ENCODE measurements at places on chromosomes 11 and 22.

- DNase-seq = no peak
Measured at GRCh38 chr11:102964867-102965266, 9.3 kb upstream of the MMP13 start.

DNA sequence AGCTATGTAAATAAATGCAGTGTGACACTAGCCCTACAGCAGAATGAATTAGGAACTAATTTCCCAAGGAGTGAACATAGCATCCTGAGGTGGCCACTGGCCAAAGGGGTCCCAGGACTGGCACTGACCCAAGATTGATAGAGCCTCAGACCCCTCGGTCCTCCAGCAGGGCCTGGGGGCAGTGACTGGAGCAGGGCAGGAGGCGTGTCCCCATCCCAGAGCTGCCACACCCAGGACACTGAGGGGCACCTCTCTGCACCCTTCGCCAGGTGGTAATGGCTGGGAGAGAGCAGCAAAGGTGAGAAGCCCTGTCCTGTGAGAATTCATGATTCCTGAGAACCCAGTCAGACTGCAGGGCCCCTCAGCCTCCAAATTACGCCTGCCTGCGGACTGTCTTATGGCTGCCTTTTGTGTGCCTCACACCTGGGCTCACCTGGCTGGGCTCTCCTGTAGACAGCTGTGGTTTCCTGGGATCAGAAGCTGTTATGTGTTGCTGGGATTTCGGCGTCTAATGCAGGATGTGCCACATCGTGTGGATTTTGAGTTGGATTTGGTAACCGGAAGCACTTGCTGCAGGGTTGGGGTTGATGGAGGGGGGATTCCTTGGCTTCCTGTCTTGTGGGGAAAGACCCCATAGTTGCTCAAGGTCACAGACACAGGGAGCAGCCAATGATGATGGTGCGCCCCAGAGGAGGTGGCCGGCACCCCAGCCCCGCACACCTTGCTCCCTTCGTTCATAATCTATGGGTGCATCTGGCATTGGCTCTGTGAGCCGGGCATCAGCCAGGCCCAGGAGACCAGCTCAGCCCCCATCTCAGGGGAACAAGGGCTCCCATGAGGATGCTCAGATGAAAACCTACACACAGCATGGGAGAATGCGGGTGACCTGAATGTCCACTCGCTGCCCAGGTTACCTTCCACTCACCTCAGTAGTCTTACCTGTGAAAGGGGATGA is 582.9 kb downstream of the BRD1 start:
- DNase-seq = no peak

GRCh38 chr11:92623055-92623454 is 346.4 kb upstream of the MTNR1B start:
- no peak for DNase-seq

GRCh38 chr11:19728436-19728835 is 15.8 kb downstream of the NAV2 start:
- DNase-seq = no peak

DNA sequence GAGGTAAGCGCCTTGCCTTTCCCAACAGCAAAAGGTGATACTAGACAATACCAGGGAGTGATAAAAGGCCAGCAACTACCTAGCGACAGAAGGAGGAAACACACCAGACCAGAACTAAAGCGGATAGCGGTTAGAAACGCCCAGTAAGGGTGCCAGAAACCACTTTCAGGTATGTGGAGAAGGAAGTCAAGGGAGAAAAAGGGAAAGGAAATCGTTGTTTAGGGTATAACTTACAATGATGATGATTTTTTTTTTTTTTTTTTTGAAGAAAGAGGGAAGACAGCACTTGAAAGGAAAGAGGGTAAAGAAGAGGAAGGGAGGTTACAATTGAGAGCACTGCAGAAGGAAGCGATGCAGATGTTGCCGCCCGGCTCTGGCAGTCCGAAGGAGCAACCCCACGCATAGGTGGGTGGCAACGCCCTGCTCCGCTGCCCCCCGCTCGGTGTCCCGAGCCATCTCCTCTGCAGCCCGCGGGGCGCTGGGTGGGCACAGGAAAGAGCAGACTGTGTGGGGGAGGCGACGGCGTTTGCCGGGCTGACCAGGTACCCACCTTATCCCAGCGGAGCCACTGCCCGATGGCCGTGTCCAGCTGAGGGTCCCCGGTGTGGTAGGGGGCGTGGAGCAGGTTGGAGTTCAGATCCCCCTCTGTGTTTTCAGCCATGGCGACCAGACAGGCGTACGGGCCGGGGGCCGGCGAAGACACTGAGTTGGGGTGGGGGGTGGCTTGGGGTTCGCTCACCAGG is 561 bp downstream of the PGM2L1 start:
- peak; percentile 37 for DNase-seq

GRCh38 chr11:133635244-133635739 is 103.0 kb upstream of the OPCML start:
- DNase-seq = no peak

DNA sequence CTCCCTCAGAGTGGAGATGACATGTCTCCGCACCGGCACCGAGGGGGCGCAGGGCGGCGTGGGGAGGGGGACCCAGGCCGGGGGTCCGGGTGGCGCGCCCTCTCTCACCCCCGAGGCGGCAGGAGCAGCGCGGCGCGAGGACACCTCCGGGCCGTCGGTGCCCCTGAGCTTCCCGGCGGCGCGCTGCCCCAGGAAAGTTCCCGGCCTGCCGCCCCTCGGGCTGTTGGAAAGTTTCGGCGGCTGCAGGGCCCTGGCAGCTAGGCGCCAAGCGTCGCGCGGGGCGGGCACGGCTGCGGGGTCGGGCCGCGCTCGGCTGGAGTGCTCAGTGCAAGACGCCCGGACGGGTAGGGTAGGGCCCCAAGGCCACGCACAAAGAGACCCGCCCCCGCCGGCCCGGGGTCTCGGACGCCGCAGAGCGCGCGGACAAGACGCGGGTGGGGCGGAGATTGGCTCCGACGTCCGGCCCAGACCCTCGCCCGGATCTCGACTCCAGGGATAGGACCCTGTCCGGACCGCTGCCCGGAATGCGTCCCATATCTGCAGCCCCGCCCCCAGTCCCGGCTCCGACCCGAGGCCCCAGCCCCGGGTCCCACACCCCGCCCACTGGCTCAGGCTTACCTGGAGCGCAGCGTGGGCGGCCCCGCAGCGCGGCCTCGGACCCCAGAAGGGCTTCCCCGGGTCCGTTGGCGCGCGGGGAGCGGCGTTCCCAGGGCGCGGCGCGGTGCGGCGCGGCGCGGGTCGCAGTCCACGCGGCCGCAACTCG is 471 bp downstream of the ARVCF start:
- no peak for DNase-seq

- DNase-seq = no peak
Measured at GRCh38 chr11:76621868-76622267, 48.7 kb downstream of the LRRC32 start.

- no peak for DNase-seq
Measured at GRCh38 chr11:34239465-34240149, 118.2 kb downstream of the ABTB2 start.

- DNase-seq = no peak
Measured at GRCh38 chr22:50091092-50091768, 1.4 kb downstream of the MOV10L1 start.

- no peak for DNase-seq
Measured at GRCh38 chr11:128734103-128734831, 40.4 kb downstream of the FLI1 start.

- no peak for DNase-seq
Measured at GRCh38 chr11:111542606-111543275, 2.2 kb downstream of the LAYN start.

DNA sequence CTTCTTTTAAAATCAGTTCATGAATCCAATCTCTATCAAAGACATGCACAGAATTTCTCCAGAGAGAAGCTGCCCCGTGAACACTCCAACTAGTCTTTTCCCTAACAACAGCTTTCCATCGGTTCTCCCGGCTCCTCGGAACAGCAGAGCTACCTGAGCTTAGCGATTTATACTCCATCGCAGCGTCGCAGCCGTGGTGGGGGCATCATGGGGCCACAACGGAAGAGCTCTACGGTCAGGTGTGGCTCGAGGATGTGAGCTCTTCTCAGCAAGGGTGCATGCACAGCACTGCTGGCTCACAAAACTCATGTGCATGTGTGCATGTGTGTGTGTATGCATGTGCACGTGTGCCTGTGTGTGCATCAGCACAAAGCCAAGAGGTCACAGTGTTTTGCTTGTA is 11.7 kb upstream of the MOB2 start:
- no peak for DNase-seq

GRCh38 chr11:115653076-115653475 is 148.9 kb upstream of the CADM1 start:
- no peak for DNase-seq

GRCh38 chr11:8227156-8228152 is 36.2 kb downstream of the LMO1 start:
- no peak for DNase-seq

- DNase-seq = no peak
Measured at GRCh38 chr11:40215556-40215955, 1243.9 kb downstream of the LRRC4C start.

DNA sequence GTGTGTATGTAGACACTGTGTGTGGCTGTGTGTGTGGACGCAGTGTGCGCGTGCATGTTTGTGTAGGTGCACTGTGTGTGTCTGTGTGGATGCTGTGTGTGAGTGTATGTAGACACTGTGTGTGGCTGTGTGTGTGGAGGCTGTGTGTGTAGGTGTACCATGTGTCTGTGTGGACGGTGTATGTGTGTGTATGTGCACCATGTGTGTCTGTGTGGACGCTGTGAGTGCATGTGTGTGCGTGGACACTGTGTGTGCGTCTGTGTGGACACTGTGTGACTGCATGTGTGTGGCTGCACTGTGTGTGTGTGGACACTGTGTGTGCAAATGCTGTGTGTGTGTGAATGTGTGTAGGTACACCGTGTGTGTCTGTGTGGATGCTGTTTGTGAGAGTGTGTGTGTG is 10.3 kb downstream of the TRPM5 start:
- no peak for DNase-seq

DNA sequence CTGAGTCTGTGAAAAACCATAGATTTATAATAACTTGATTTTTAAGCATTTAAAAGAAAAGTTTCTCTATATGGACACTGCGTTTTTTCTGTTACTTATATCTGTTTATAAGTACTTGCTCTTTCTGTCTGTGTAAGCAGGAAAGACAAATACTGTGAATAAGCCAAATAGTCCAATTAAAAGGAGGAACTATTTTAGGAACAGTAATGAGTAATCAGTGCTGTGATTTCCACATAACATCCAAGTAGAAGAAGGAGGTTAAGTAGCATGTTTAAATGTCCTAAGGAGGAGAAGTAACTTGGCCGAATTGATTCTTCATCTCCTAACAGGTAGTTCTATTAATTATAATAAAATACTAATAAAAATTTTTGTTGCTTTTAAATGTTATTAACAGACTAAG is 40.8 kb downstream of the ZNF214 start:
- DNase-seq = no peak

- no peak for DNase-seq
Measured at GRCh38 chr11:47378010-47378835, at the start of gene SPI1. Gene SPI1 (minus strand): TSS chr11:47378547. CDS start chr11:47378353, 194 bp downstream.

DNA sequence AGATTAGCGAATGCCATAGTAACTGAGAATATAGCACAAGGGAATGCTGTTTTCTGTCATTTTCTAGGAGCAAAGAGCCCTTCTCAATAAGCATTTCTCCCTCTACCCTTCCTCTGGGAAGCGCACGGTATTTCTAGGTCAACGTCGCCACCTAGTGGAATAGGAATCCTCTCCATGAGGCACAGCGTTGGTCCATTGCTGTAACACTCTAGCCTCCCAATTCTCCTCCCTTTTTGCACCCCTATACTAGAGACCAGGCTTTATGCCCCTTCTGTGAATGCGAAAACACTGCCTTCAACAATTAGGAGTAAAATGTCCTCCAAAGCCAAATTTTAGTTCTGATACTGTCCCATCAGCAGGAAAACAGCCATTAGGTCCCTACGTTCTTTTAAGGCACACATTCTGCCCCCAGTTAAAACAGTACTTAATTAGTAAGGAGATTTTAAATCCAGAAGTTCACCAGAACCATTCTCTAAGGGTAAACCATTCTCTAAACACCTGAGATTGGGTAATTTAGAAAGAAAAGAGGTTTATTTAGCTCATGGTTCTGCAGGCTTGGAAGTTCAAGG is 12.8 kb upstream of the HYLS1 start:
- DNase-seq = peak; percentile 58

DNA sequence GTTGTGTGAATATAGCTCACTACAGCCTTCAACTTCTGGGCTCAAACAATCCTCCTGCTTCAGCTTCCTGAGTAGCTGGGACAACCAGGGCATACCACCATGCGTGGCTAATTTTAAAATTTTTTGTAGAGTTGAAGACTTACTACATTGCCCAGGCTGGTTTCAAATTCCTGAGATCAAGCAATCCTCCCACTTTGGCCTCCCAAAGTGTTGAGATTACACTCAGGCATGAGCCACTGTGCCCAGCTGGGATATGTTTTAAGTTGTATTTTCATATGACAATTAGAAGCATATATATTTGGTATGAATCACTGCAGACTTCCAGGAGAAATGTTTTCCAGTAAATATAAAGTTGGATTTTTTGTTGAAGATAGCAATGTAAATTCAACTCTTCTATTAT is 15.4 kb downstream of the DDX10 start:
- no peak for DNase-seq

GRCh38 chr11:78460471-78460870 is 42.9 kb upstream of the GAB2 start:
- DNase-seq = no peak

DNA sequence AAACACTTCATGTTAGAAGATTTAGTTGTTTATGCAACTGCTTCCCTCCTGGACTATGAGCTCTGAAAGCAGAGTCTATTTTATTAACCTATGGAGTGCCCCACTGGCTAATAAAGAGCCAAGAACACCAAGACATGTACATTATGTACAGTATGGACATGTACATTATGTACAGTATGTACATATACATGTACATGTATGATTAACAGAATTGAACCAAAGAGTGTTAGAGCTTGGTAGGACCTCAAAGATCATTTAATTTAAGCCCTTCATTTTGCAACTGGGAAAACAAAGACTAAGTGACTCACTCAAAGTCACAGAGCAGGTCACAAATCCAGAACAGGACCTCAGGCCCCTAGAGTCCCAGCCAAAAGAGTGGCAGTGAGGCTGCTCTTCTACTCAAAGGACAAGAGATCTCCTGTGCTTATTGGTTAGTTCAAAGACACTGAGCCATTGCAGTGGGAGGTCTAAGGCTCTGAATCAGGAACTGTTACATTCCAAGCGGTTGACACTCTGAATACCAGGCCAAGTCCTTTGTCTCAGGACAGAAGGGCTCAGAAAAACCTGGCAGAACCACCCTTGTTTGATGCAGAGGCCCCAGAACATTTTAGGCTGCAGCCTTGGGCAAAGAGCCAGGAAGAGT is 103.8 kb downstream of the FAM168A start:
- peak; percentile 24 for DNase-seq

DNA sequence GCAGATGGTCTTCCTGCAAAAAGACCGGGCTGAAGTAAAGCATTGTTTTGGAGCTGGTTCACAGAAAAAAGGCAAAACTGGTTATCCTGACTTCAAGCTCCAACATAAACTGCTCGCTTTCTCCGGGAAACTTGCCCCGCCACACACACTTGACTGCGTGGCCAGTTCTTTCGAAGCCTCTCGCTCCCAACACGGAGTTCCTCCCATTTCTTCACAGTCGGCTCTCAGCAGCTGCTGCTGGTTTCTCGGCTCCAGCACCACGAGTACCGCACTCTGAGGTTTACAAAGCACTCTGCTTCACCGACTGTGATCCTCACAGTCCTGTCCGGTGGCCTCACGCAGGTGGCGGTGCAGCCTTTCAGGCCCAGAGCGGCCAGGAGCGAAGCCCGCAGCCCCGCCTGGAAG is 264 bp downstream of the CHEK1 start:
- no peak for DNase-seq

GRCh38 chr11:83695046-83695445 is 408.9 kb upstream of the CCDC90B start:
- DNase-seq = no peak

- peak; percentile 71 for DNase-seq
Measured at GRCh38 chr22:40414311-40414710, 43.9 kb downstream of the SGSM3 start.

- DNase-seq = no peak
Measured at GRCh38 chr22:22021162-22021750, 38.7 kb upstream of the TOP3B start.

Measured in ACHN (cell line).